GM04504 (cell line): ENCODE measurements at places on chromosomes 1 and 21.

GRCh38 chr1:104408268-104408667, 658.6 kb downstream of the AMY1C start:
- DNase-seq: no peak

- DNase-seq: no peak
These were observed 97.8 kb upstream of the HNRNPU start for GRCh38 chr1:244962130-244962529.

- no peak for DNase-seq
These were observed 17.0 kb downstream of the LPGAT1 start for GRCh38 chr1:211813590-211813989.

DNA sequence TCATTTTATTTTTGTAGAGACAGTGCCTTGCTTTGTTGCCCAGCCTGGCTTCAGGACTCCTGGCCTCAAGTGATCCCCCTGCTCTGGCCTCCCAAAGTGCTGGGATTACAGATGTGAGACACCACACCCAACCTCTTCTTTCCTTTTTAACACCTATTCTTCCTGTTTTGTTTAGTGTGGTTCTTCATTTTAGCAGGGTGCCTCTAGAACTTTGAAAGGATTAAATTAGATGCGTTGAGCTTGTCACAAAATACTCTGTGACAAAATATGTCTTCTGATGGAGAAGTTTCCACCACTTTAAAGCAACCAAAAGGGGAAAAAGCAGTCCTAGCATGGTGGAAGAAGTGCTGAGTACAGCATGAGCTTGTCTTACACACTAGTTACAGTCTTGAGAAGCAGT, 42.0 kb downstream of the CDC14A start:
- no peak for DNase-seq

DNA sequence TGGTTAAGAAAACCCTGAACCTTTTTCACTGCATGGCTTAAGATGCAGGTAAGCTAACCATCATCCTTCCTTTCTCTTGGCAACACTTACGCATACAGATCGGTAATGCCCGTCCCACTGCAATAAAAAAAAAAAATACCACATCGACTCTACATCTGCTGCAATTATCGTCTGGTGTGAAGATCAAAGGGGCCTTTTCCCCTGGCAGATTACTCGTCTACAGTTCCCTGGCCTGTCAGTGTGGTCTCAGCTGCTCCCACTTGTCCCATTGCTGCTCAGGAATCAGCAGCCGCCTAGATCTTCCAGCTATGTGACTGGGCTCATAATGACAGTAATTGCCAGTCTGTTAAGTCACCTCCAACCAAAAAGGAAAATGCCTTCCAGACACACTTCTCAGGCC, 133.1 kb downstream of the SETD4 start:
- no peak for DNase-seq
